ENCODE measurements at places on chromosomes 5 and 9.
A peak's percentile ranks its signal among the peaks of the same experiment; 100 is the strongest.

DNA sequence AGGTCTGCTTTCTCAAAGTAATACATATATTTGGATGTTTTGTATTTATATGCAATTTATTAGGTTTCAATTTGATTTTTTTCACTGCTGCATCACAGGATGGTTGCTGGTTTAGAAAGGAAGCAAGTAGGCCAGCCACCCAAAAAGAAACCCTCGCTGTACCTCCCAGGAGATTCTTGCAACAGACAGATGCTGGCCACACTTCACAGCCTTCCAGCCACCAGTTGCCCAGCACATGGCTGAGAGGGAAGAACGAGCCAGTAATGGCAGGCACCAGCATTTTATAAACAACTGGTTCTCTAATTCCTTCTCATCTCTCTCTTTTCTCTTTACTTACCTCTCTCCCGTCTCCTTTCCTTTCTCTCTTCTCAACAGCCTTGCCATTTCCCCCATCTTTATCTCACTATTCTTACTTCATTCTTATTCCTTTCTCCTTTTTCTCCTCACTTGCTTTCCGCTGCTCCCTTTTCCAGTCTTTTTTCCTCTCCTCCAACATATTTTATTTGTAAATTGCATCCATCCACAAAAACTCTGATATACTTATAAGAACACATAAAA, 38.9 kb downstream of the EFNA5 start:
- no peak for DNase-seq

DNA sequence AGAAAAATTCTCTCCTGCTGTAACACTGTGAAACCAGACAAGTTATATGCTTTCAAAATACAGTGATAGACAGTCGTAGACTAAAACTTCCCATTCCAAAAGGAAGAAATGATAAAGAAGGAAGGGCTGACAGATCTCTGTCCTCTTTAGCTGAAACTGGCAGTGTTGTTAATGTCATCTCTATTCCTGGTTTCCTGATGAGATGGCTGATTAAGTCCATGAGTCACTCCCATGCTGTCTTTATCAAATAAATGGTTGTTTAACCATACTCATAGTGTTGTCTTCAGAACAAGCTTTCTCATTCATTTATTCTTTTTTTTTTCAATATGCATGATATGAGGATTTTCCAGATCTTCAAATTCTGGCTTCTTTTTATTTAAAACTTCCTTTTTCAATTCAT, 952.2 kb upstream of the WWC1 start:
- no peak for DNase-seq

DNA sequence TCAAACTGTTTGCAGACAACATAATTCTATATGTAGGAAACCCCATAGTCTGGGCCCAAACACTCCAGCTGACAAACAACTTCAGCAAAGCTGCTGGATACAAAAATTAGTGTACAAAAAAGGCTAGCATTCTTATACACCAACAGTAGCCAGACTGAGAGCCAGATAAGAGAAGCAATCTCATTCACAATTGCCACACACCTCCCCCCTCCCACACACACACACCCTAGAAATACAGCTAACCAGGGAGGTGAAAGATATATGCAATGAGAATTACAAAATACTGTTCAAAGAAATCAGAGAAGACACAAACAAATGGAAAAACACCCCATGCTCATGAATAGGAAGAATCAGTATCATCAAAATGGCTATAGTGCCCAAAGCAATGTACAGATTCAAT, 9.0 kb downstream of the MTREX start:
- DNase-seq, result no peak

DNA sequence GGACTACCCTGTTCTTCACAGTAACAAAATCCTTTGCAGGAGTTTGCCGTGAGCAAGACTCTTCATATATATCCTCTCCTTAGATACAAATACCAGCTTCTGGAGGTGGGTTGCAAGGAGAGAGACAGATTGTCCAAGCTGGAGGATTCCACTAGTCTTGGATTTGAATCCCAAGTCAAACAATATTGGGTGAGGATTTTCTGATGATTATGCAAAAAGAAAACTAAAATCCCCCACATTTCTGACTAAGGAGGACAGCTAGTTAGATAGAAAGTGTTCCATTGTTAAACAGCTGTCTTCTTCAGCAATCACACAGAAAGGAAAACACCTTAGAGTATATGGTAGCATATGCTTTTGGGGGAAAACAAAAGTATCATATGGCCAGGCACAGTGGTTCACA, 54.2 kb downstream of the KLF4 start:
- DNase-seq, result no peak

- DNase-seq, result no peak
These were observed 41.1 kb downstream of the XRCC4 start for GRCh38 chr5:83118471-83118870.

GRCh38 chr5:175250426-175250825, 193.6 kb downstream of the DRD1 start:
- DNase-seq, result no peak

GRCh38 chr5:32984851-32985610, 273.9 kb downstream of the NPR3 start:
- DNase-seq, result no peak

- no peak for DNase-seq
These were observed 31.0 kb downstream of the SNX18 start for GRCh38 chr5:54548565-54548964.

DNA sequence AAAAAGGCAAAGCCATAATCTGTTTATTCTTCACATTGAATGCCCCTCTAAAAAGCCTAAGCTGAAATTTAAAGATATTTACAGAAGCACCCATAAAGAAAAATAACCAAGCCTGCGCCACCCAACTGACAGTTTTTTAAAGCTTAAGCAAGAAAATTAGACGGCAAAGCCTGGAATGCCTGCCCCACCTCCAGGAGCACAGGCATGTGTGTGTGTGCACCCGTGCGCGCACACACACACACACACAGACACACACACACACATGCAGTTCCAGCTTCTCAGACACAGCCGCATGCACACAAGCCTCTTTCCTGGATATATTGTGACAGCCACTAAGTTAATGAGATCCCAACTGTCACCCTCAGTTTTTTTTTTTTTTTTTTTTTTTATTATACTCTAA, 88.2 kb downstream of the FRMD3 start:
- DNase-seq, result no peak

DNA sequence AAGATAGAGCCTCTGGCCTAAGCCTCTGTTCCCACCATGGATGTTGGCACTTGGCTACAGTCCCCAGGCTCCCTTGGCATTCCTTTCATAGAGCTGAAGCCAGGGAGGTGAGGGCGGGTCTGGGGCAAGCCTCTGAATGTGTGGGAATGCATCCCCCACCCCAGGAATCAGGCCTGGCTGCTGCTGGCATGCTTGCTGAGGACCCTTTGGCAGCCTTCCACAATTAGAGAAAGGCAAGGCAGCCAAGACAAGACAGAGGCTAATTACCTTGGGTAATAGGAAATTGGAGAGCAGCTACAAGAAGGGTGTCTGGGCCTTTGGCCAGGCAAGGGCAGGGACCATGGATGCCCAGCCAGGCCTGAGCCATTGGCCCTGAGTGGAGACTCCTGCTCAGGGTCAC, 204.4 kb upstream of the TRIM32 start:
- no peak for DNase-seq

- DNase-seq, result peak; percentile 99
These were observed 80.4 kb upstream of the ADAMTSL1 start for GRCh38 chr9:18393340-18394130.

DNA sequence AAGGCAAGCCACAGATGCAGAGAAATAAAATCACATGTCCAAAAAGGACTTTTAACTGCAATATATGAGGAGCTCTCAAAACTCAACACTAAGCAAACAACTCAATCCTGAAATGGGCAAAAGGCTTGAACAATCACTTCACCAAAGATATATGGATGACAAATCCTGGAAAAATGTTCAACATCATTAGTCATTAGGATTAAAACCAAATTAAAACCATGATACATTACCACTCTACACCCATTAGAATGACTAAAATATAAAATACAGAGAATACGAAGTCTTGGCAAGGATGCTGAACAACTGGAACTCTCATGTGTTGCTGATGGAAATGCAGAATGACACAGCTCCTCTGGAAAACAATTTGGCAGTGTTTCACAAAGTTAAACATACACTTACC, 277.4 kb downstream of the TLE1 start:
- DNase-seq, result no peak

DNA sequence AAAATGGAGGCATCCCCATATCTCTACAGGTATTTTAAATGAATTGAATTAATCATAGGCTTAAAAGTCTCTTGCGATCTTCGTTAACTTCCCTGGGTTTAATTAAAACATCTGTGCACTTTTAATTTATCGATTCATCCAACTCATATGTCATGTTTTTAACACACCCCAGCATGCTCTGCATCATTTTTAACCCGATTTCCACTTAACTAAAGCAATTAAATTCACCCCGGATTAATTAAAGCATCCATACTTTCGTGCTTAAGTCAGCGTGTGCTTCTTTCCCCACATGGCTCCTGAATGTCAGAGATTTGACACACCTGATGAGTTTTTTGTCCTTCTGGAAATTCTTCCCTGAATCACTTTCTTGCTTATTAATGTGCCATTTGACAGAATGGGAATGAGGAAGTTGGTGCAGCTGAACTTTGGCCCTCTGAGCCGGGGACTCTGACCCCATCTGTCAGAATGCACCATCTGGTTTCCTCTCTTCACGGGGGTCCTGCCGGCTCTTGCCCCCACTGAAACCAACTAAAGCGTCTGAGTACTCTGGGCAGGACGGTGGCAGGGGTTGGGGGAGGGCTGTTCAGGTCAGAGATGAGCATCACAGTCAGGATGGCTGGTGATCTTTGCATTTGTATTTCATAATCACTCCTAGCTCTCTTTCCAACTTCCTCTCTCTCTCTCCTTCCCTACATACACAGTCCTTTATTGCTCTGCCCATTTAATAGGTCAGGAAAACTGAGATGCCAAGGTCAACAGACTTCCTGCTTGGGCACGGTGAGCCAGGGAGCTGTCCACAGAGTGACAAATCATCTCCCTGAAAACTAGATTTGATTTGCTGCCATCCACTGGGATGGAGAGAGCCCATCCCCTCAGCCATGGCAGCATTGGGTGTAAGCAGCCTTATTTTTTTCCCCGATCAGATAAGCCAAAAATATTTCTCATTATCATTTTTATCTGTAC, 180.3 kb upstream of the WWC1 start:
- no peak for DNase-seq

- DNase-seq, result no peak
These were observed 247.9 kb downstream of the PCSK5 start for GRCh38 chr9:76138360-76138759.

Measured in NCI-H2081 treated with DMSO at 0.1 percent for 48 hours (cell line).